Activated T-cell treated with anti-CD3 and anti-CD28 coated beads, Interleukin-2, amount 50 U/mL, for 48 hours (primary cell): ENCODE measurements at places on chromosomes 1 and 21.

- no peak for DNase-seq
Observed at GRCh38 chr1:202126426-202126825, 3.7 kb downstream of the GPR37L1 start.

GRCh38 chr21:33040215-33040614, 14.5 kb downstream of the OLIG2 start:
- no peak for DNase-seq

- DNase-seq, result no peak
Observed at GRCh38 chr21:38661889-38662568, 143.7 kb upstream of the ETS2 start.

DNA sequence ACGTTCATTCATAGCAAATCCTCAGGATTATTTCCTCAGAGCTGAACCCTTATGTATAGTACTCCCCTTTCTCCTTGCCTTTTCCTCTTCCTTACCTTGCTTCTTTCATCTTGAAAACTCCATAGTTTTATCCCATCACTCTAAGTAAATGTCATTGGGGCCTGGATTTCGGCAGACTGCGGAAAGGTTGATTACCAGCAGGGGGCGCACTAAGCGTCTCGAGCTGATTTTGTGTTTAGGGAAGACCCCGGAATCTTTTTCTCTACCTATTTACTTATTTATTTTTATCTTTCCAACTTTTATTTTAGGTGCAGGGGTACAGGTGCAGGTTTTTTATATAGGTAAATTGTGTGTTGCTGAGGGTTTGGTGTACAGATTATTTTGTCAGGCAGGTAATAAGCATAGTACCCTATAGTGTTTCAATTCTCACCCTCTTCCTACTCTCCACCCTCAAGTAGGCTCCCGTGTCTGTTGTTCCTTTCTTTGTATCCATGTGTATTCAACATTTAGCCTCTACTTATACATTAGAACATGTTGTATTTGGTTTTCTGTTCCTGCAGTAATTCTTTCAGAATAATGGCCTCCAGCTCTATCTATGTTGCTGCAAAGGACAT, 11.4 kb upstream of the MTARC1 start:
- DNase-seq, result peak; percentile 51

DNA sequence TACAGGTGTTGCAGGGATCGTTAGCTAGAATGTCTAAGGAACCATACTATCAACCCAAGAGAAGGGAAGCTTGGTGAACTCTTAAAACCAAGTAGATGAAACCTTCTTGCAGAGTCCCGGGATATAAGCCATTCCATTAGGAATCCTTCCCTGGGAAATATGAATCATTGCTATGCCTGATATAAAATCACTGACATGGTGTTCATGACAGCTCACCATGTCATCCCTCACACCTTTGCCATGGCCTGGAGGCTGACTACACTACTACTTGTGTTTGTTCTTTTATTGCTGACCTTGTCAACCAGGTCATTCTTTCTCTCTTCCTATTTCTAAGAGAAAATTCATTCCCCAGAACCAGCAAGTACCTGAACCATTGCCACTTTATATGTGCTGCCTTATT, 12.1 kb downstream of the ST6GALNAC3 start:
- DNase-seq, result no peak

DNA sequence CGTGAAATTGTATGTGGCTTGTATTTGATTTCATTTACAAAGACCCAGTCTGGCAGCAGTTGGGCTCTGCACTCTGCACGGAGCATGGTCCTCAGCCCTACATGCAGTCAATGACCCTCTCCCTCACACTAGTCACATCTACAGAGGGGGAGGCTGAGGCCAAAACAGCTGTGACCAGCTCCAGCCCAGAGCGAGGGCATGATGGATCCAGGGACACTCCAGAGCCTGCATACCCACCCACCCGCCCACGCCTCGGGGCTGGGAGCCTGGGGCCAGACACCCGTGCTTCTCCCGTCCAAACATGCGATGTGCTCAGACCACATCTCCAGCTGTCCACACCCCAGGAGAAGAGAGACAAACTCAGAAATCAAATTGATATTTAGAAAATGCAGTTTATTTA, 14.0 kb upstream of the PRDM16 start:
- no peak for DNase-seq

DNA sequence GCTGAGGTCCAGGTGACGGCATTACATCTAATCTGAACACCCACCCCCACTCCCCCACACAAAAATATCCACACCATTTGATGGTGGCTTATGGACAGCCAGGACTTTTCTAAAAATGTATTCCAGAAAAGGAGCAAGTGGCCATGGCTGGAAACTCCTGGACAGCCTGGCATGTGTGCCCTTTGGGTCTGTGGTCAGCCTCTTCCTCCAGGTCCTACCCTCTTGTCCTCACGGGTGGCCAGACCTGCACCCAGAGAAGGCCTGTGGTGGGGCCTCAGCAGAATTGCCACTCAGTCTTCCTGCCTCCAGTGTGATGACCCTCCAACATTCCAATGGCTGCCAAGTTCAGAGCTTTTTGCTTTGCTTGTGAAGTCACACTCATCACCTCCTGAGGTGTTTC, 600.6 kb downstream of the AJAP1 start:
- DNase-seq, result no peak

GRCh38 chr1:218742467-218743262, 397.5 kb downstream of the TGFB2 start:
- no peak for DNase-seq

GRCh38 chr1:27111626-27112573, 43.0 kb downstream of the SLC9A1 start:
- peak; percentile 76 for DNase-seq

DNA sequence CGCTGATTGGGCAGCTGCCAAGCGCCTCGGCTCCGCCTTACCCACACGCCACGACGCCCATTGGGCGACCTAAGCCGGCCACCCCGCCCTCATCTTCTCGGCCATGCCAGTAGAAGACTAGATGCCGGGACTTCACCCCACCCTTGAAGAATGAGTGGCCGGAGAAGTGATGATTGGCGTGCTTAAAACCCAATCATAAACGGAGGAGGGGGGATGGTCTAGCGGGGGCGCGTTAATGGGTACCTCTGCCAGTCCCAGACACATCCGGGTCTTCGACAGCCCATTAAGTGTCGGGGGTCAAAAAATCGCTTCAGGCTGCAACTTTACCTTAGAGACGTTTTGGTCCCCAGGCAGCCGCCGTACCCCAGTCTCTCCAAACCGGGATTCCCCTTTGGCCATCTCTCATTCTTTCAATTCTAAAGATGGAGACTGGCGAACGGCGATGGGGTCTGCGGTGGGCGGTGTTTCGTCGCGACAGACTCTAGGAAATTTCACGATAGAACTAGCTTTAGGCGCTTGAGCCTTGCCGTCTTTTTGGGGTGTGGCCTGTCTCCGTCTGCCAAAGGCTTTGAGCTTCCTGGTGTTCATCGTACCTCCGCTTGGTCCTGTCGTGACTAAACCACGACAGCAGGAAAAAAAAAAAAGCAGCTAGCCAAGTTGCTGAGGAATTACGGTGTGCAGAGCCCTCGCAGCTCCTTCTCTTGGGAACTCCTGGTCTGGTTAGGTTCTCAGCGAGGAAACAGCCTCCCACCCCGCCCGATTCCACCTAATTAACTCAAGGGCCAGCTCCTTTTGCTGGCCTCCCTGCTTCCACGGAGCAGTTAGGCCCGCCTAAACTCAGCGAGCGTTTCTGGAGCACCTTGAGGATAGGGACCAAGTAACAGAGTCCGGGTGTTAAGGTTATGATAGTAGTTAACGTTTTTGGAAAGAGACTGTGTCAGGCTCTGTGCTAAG, at the start of gene GATAD2B:
Gene GATAD2B (minus strand): TSS at position 1 of the 954 bp plus-strand sequence. CDS start 94,625 bp downstream, outside the sequence.
- peak; percentile 98 for DNase-seq

DNA sequence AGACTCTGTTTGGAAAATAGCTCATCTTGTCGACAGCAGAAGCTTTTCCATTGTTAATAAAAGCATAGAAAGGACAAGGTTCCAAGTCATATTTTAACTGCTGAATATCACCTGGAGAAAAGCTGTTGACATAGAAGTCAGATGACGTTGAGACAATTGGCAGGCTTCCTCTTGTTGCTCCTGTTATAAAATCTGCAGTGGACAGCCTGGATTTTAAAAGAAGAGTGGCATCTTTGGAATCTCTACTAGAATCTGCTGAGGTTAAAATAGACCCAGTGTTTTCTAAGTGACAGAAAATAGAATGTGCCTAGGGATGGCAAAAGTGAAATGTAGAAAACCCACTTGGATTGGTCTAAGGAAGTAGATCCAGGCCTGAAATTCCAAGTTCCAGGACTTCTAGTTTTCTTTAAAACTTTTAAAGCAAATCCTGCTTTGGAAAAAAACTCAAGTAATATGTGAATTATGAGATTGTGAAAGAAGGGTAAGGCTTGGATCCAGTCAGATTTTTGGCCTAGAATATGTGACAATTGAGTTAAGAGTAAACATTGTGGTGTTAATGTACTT, 53.6 kb upstream of the NEXN start:
- no peak for DNase-seq
